NCI-H2081 treated with DMSO at 0.1 percent for 48 hours (cell line): ENCODE measurements at places on chromosomes 12 and 14.

DNA sequence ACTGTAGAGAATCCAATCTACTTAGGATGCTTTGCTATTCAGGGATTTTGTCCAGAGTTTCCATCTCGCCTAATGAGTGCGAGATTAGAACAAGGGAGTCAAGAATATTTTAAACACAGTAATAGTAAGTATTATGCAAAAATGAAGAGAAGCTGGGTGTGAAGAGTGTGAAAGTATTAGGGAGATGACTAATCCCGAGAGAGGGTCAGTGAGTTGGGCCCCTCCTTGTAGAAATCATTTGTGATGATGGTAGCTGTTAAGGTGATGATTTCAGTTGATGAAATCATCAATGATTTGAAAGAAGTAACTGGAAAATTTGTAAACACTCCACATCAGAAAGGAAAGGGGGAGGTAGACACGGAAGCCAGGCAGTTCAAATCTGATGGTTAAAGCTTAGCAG, 478.9 kb upstream of the MGAT4C start:
- no peak for DNase-seq

- DNase-seq = no peak
These were observed 1.0 kb downstream of the NAA25 start for GRCh38 chr12:112107306-112108201.

- DNase-seq = no peak
These were observed 24.2 kb downstream of the FLRT2 start for GRCh38 chr14:85554106-85554505.

DNA sequence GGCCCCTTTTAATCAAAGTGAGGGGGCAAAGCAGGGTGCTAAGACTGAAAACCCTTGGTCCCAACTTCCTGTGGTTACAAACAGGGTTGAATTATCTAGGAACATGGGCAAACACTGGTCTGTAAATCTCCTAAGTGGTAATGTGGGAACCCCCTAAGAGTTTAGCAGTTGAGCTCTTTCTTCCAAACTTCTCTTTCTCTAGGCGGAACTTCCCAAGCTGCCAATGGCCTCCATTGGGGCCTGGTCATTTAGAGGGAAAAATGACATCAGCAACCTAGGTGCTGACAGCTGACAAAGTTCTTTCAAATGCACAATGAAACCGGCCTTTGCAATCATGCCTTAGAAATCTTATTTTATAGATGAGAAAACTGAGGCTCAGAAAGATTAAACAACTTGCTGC, 17.7 kb downstream of the HEBP1 start:
- no peak for DNase-seq

- no peak for DNase-seq
These were observed 22.5 kb upstream of the CMKLR1 start for GRCh38 chr12:108361606-108362005.

DNA sequence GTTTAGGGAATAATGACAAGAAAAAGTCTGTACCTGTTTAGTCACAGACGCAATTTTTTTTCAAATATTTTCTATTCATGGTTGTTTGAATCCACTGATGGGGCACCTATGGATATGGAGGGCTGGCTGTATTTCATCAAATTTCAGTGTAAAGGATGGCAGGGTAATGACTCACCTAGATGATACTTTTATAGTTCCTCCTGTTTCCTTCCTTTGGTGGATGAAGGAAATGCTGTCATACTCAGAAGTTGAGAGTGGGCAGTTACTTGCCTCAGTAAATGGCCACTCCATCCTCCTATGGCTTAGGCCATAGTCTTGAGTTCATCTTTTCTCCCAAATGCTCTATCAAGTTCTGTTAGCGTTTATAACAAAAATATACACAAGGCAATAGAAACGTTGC, 18.9 kb upstream of the C12orf71 start:
- DNase-seq = no peak
